ENCODE measurements at places on chromosomes 11 and 22.

- no peak for DNase-seq
These were observed at the start of gene SHISA8 for GRCh38 chr22:41915035-41915785. Gene SHISA8 (minus strand): TSS chr22:41915074. CDS start chr22:41914667, 407 bp downstream.

GRCh38 chr11:72413914-72414628, 20.3 kb downstream of the CLPB start:
- DNase-seq, result peak; percentile 88

DNA sequence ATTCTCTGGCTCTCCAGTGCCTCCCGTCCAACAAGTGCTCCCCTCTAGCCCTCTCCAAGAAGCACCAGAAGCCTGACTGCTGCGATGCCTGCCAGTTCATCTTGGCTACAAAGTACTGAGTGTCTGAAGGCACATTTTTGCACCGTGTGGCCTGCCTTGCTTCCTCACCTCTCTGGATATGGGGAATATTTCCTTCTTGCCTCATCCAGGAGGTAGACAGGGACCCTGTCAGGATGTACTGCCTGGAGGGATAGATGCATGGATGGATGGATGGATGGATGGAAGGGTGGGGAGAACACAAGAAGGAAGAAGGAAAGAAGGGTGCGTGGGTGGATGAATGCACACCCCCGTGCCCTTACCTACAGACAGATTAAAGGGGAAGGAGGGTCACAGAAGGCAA, 27.6 kb downstream of the KCTD17 start:
- no peak for DNase-seq

- DNase-seq, result no peak
These were observed 440.4 kb upstream of the CADM1 start for GRCh38 chr11:115944596-115944995.

- no peak for DNase-seq
These were observed 13.7 kb downstream of the TMEM216 start for GRCh38 chr11:61406067-61406466.

- peak; percentile 59 for DNase-seq
These were observed at the start of gene CLCF1 for GRCh38 chr11:67372993-67373647. Gene CLCF1 (minus strand): TSS chr11:67373598. CDS start chr11:67373539, 59 bp downstream.

DNA sequence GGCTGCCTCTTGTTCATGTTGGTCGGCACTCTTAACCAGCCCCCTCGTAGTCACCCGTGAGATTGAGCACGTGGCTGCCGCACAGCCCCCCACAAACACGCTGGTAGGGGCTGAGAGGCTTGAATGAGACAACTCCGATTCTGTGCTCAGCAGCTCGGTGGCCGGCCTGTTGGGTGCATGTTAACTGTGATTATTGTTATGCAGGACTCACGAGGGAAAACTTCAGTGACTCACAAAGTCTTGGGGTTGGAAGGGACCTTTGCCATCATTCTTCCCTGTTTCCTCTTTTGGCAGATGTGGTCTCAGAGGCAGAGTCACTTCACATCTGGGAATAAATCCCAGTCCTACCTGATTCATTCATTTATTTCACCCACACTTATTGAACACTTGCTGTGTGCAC, 75.2 kb downstream of the ADAMTS15 start:
- DNase-seq, result no peak

- DNase-seq, result no peak
These were observed 14.5 kb upstream of the CYP2R1 start for GRCh38 chr11:14906578-14906977.

DNA sequence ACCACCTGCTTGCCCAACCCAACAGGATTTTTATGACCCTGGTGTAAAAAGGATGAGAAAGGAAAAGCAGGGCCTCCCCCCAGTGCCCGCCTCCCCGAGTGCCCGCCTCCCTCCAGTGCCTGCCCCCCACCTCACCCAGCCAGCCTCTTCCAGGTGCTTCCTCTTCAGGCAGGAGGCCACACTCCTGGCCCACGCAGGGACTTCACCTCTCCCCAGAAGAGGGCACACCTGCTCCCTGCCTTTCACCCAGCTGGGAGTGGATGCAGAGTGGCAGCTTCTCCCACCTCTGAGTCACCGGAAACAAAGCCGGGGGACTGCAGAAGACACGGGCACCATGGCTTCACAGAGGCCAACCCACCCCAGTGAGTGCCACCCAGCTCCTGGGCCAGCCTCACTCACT, 16.1 kb downstream of the CPT1A start:
- DNase-seq, result no peak

DNA sequence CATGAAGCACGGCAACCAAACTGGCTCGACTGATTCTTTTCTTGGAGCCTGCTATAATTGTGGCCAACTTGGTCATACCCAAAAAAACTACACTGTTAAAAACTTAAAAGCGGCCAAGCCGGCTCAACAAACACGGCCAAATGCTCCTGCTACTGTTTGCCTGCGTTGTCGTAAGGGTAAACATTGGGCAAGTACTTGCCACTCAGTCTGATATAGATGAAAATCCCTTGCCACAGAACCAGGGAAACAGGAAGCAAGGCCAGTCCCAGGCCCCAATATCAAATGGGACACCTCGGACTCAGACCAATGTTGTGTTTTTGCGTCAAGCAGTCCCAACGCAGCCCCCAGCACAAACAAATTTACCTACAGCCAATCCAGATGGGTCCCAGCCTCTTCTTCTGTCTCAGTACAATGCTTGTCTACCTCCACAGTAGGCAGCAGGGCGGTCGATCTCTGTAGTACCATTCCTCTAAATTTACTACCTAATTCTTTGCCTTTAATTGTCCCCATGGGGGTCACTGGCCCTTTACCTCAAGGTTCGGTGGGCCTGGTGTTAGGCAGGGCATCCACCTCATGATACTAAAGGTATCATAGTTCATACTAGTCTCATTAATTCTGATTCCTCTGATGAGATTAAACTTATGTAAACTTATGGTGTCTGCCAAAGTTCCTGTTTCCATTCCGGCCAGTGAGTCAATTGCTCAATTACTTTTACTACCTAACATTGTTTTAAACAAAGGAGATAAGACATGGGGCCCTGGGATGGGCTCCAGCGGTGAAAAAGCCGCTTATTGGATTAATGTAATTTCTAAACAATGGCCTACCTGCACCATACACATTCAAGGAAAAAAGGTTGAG, 3.7 kb upstream of the COMT start:
- DNase-seq, result no peak

GRCh38 chr11:84412862-84413261, 1126.7 kb upstream of the CCDC90B start:
- no peak for DNase-seq

- DNase-seq, result peak; percentile 34
These were observed 539.7 kb downstream of the INSC start for GRCh38 chr11:15654451-15654850.

- no peak for DNase-seq
These were observed 88.1 kb downstream of the TP53I11 start for GRCh38 chr11:44862558-44863101.

DNA sequence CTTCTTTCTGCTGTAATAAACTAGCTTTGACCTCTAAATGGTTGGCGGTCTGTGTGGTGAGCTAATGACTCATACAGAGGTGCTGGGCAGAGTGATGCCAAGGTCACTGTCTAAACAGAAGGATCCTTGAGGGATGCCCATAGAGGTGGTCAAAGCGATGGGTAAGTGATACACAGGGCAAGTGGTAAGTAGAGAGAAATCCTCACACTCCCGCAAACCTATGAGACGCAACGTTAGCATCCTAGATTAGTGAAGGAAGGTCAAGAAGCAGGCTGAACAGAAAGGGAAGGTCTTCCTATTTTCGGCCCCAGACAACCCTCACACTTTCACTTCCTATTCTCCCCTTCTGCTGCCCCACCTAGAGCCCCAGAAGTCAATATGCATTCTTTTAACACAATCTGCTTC, 65.6 kb upstream of the SESN3 start:
- DNase-seq, result no peak

GRCh38 chr11:133681901-133682300, 149.6 kb upstream of the OPCML start:
- no peak for DNase-seq

DNA sequence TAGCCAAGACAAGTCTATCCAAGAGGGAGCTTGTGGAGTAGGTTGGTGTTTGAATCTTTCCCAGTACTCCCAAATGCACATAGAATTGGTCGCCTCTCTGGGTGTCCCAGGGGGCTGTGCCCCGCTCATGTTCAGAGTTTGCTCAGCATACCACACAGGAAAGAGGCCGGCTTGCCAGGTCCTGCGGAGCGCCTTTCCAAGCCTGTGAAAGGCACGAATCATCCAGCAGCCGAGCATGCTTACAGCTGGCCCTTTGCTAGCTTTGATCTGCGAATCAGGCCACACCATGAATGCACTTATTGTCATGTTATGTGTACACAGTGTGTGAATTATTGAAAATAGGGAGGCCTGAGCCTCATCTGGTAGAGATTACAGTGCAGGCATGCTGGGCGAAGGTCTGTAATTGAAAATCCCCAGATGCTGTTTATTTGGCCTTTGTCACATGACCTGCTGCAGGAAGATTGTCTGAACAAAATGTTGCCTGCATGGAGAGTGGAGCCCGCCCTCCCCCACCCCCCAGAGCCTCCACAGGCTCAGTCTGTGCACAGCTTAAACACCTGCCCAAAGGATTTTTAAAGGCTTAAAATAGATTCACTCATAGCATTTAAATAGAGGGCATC, 163.3 kb upstream of the RASSF10 start:
- peak; percentile 68 for DNase-seq

GRCh38 chr22:50084614-50085021, 608 bp downstream of the MLC1 start:
- no peak for DNase-seq

GRCh38 chr11:68956142-68956541, 24.6 kb downstream of the MRGPRD start:
- DNase-seq, result no peak

DNA sequence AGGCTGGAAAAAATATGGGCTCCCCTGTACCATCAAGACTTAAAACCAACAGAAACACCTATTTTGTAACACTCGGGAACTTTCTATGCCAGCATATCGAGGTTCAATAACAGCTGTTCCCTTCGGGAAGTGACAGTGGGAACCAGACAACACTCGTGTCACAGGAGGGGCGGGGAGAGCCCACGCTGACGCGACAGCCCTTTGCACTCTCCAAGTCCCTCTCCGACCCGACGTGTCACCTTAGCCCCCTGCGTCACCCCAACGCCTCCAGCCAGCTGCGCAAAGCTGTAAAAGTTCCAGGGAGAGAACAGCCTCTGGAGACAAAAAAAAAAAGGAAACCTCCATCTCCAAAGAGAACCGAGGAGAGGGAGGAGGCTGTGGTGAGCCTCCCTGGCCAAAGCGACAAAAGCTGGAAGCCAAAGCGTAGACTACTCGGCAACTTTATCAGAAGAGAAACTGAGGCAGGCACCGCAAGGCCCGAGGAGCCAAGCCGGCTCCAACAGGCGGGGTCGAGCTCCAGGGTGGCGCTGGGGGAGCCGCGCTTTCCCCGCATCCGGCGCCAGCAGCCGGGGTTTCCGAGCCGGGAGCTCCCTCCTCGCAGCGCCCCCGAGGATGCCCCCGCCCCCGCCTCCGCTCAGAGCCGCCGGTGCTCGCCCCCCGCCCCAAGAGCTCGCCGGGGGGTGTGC, 751 bp downstream of the ARFGAP3 start:
- peak; percentile 41 for DNase-seq

GRCh38 chr11:78030429-78031325, 7.6 kb upstream of the KCTD14 start:
- DNase-seq, result peak; percentile 73

GRCh38 chr11:15575409-15575808, 460.7 kb downstream of the INSC start:
- no peak for DNase-seq

- DNase-seq, result no peak
These were observed 3.6 kb upstream of the APOBEC3A start for GRCh38 chr22:38953577-38954413.

GRCh38 chr22:37817705-37818408, 5.3 kb upstream of the GALR3 start:
- peak; percentile 83 for DNase-seq

DNA sequence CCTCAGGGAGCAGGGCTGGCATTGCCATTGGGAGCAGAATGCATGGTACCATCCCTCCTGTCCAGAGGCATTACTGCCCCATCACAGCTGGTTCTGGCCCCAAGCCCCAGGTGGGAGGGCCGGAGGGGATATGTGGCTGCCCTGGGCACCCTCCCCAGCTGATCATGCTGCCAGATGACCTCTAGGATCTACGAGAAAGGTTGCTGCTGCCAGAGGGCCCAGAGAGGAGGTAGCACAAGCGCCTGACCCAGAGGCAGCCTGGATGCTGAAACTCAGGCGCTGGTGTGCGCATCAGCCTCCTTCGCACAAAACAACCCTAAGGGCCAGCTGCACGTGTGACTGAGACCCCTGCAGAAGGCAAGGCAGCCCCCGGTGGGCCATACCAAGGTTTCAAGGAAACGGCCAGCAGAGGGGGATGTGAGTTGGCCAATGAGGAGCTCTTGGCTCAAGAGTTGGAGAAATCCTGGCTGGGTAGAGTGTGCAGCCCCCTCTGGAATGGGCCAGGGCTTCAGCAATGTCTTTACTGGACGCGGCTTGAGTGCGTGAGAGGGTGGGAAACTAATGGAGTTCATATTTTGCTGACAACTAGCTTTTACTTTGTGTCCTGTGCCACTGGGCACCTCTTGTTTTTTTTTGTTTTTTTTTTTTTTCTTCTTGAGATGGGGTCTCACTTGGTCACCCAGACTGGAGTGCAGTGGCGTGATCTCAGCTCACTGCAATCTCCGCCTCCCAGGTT, 88.3 kb upstream of the PARVA start:
- DNase-seq, result no peak

DNA sequence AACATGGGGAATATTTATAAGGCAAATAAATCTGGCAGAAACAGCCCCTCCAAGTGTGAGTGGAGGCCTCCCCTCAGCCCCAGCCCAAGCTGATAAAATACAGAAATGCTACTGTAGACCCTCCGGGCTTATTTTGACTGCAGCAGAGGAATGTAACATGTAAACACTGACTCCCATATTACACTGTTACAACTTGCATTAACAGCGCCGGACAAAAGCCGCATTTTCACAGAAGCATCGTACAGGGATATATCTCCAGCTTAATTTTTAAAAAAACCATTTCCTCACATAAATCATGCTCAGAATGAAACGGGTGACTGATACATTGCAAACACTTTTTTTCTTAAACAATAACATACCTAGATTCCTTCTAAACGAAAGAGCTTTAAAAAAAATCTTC, 36.6 kb upstream of the COMT start:
- no peak for DNase-seq

DNA sequence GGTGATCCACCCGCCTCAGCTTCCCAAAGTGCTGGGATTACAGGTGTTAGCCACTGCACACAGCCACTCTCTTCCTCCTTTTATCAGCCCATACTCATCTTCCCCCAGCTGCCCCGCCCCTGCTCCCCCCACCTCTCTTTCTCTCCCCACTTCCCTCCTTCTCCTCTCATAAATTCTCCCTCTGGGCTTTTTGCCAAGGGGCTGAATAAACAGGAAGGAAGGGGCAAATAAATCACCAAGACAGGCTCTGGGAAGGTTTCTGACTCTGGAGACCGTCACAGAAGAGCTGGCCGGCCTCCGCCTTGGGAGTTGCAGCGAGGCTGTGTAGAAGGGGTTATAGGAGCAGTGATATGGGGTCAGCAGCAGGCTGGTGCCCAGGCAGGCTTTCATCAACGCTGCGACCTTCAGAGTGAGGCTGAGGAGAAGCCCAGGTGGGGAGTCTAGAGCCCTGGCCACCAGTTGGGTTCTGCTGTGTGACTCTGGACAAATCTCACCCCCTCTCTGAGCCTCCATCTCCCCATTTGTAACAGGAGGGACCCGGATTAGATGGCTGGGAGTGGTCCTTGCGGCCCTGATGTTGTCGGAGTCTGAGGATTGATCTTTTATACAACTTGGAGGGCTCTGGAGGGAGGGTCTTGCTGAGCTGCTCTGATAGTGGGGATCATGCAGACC, 62.6 kb upstream of the RASD2 start:
- DNase-seq, result peak; percentile 46

- DNase-seq, result no peak
These were observed 116.9 kb upstream of the TTC12 start for GRCh38 chr11:113197446-113197845.

- DNase-seq, result no peak
These were observed 8.5 kb downstream of the ZDHHC8 start for GRCh38 chr22:20140107-20140445.
